ENCODE measurements at places on chromosomes 2 and 18.

DNA sequence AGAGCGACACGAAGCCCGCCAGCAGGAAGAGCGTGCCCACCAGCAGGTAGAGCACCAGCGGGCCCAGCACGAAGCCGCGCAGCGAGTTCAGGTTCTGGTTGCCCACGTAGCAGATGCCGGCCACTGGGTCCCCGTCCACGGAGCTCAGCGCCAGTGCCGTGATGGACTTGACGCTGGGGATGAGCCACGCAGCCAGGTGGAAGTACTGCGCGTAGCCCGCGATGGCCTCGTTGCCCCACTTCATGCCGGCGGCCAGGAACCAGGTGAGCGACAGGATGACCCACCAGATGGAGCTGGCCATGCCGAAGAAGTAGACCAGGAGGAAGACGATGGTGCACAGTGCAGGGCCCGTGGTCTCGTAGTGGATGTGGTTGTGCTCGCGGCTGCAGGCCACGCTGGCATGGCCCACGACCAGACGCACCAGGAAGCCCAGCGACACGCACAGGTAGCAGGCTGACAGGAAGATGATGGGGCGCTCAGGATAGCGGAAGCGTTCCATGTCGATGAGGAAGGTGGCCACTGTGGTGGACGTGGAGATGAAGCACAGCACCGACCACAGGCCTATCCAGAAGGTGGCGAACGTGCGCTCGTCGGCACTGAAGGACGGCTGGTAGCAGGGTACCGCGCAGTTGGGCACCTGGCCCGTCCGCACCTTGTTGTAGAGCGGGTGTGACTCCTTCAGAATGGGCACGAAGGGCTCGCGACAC lies 2.1 kb downstream of the FZD5 start:
- DNase-seq = no peak

DNA sequence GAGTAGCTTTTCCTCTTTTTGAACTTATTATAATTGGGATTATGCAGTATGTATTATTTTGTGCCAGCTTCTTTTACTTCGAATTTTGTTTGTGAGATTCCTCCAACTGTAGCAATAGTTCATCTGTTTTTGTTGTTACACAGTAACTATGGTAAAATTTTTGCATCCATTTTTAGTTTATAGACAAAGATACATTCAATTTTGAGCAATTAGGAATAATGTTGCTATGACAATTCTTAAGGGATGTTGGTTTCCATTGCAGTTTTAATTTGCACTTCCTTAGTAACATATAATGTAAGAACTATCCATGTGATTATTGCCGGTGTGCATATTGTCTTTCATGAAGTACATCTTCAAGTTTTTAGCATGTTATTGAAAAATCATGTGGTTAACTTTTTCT lies 20.7 kb downstream of the CCDC102B start:
- no peak for DNase-seq

DNA sequence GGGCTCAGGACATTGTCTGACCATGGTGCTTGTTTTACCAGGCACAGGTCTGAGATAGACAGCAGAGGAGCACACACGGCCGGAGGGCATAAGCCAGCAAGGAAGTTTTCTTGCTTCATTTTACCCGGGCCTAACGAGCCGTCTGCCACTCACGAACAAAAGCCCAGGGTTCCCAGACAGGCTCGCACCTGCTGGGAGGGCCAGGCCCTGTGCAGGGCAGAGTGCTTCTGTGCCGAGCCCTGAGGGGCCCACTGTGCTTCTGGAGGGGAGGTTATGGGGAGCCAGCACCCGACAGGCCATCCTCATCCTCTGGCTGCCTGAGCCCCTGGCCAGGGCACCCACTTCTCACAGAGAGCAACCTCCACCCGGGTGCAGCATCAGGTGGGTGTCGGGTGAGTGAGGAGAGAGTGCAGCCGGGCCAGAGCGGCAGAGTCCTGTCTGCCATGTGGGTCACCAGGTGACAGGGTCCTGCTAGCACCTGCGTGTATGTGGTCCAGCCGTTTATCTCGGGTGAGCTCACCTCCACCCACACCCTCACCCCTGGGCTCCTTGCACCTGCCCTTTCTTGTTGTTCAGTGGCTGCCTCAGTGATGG lies 297.9 kb downstream of the NDUFA10 start:
- no peak for DNase-seq

DNA sequence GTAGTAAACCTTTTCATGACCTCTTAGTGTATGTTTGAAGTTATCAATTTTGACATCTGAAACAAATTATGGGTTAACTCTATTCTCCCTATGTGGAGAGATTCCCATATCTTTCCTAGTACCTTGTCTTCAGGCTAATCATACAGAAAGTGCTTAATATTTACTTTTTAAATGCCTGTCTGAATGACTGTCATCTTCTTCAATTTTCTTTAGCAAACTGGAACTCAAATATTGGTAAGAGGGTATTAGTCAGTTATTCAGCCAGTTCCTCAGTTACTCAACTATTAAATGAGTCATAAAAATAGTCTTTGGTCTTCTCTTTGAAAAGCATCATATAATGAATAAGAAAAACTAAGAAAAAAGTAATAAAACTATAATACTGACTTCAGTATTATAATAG lies 1038.0 kb upstream of the PIK3C3 start:
- DNase-seq = no peak

DNA sequence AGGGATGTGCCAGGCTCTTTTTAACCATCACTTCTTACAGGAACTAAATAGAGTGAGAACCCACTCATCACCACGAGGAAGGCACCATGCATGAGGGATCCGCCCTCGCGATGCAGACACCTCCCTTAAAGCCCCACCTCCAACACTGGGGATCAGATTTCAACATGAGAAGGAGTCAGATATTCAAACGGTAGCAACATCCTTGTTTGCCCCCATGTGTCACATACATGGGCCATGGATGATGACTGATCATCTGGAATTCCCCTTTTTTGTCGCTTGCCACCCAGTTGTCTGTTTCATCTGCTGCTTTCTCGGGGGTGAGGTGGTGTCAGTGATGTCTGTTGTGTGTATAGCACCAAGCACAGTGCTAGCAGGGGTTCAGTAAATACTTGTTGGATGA lies 57.9 kb downstream of the NCK2 start:
- no peak for DNase-seq

GRCh38 chr18:23994361-23994902 lies 20.1 kb upstream of the TTC39C start:
- DNase-seq = no peak

GRCh38 chr18:26919627-26920026 lies 54.1 kb upstream of the AQP4 start:
- no peak for DNase-seq

DNA sequence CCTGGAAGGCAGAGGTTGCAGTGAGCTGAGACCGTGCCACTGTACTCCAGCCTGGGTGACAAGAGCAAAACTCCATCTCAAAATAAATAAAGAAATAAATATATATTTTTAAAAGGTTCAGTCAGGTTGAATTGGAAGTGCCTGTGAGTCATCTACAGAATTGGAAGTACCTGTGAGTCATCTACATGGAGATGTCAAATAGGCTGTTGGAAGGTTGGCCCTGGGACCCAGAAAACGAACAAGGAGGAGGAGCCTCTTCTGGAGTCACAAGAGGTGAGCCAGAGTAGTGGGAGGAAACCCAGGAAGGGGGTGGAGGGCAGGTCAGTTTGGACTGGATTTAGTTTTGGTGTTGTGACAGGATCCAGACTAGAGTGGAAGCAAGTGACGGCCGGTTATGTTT lies 15.2 kb upstream of the SCYGR1 start:
- no peak for DNase-seq

DNA sequence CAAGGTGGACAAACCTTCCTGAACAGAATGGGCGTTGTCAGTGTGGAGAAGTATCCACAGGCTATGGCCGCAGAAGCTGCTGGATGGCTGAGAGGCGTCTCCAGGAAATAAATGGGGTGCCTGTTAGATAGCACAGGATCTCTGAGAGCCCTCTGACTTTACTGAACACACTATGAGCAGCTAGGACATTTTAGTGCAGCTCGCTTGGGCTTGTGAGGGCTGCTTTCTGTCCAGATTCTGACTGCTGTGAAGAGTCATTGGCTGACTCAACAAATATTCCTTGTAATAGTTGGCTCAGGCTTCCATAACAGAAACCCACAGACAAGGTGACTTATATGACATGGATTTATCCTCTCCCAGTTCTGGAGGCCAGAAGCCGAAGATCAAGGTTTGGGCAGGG lies 100.2 kb upstream of the SNTG2 start:
- DNase-seq = no peak

All from stimulated activated CD8-positive, alpha-beta memory T cell treated with anti-CD3 and anti-CD28 coated beads, Interleukin-15, amount 100 ng/mL, for 24 hours (primary cell).